GM23338 (cell line): ENCODE measurements at places on chromosomes 12 and 14. TPM values are rescaled to one million over a fixed set of nuclear protein-coding genes. Genes with fewer than 3 reads are reported as not detected.

Gene CFAP54
- 0.30 and 0.76 TPM in 2 replicates for polyA plus RNA-seq

Gene SMCO2
- polyA plus RNA-seq: 0.24 and 0.86 TPM in 2 replicates

Gene TM9SF1
- 10.7 and 12.6 TPM in 2 replicates for polyA plus RNA-seq

Gene FLRT2
- 3.8 and 4.3 TPM in 2 replicates for polyA plus RNA-seq

Gene EIF2S3B
- polyA plus RNA-seq: 0.24 and 0.56 TPM in 2 replicates

Gene FAM186B
- 0.21 and 0.31 TPM in 2 replicates for polyA plus RNA-seq

DNA sequence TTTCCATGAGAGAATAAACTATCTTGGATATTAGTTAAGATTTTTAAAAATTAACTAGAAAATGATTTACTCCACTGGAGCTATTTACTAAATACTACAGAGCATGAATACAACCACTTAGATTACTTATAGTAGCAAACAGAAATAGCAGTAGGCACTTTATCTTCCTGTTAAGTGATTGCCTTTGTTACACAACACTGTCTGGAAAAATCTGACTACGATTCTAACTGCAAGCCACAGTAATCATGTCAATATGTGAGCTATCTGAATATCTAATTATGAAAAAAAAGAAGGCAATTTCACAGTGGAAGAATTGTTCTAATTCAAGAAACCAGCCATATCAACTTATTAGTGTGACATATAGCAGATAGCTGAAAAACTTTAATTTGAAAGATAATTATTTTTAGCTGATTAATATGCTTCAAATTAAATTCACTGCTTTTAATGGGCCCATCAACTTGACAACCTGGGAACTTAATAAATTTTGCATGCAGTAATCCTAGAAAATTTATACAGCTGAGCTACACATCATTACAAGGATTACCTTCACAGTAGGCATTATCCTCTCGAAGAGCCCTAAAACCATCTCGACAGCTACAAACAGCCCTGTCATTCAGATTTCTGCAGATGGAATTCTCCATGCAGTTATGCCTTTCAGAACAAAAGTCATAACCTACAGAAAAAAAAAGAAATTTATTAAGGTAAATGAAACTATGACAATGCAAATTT lies 172.8 kb downstream of the NELL2 start:
- no peak for DNase-seq

DNA sequence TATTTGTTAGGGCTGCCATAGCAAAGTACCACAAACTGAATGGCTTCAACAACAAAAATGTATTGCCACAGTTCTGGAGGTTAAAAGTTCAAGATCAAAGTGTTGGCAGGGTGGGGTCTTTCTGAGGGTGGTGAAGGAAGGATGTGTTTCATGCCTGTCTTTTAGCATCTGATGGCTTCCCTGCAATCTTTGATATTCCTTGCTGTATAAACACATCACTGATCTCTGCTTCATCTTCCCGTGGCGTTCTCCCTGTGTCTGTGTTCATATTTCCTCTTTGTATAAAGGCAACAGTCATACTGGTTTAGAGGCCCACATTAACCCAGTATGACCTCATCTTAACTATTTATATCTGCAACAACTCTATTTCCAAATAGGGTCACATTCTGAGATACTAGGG lies 167.5 kb downstream of the BTG1 start:
- DNase-seq: no peak

GRCh38 chr14:55126932-55127459 lies 2.1 kb upstream of the LGALS3 start:
- DNase-seq: no peak

DNA sequence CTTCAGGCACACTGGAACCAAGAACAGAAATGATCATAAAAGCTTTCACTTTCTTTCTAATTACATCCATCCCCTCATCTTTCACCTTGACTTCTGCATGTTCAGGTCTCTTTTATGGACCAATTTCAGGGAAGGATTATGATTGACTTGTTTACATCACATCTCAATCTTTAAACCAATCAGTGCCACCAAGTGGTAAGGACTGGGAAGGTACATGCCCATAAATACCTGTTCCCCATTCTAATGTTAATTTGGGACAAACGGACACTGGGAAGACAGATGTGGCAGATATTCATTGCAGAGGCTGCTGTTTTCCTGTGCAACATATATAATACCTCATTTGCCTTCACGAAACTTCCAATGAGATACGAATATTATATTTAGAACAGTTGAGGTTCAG lies 978.1 kb downstream of the GALC start:
- DNase-seq: peak; percentile 13

- DNase-seq: peak; percentile 81
Measured at GRCh38 chr12:76820888-76821482, 57.1 kb downstream of the ZDHHC17 start.

GRCh38 chr12:93571365-93571924 lies 1.0 kb upstream of the SOCS2 start:
- DNase-seq: peak; percentile 85

- no peak for DNase-seq
Measured at GRCh38 chr14:71289536-71289935, 382.3 kb downstream of the PCNX1 start.

- no peak for DNase-seq
Measured at GRCh38 chr12:77599782-77600467, 230.8 kb upstream of the NAV3 start.

GRCh38 chr12:63753743-63754142 lies 26.0 kb upstream of the RXYLT1 start:
- DNase-seq: peak; percentile 34

GRCh38 chr14:65962952-65963351 lies 523.2 kb upstream of the CCDC196 start:
- no peak for DNase-seq

GRCh38 chr14:95329941-95330340 lies 10.2 kb upstream of the CLMN start:
- no peak for DNase-seq

DNA sequence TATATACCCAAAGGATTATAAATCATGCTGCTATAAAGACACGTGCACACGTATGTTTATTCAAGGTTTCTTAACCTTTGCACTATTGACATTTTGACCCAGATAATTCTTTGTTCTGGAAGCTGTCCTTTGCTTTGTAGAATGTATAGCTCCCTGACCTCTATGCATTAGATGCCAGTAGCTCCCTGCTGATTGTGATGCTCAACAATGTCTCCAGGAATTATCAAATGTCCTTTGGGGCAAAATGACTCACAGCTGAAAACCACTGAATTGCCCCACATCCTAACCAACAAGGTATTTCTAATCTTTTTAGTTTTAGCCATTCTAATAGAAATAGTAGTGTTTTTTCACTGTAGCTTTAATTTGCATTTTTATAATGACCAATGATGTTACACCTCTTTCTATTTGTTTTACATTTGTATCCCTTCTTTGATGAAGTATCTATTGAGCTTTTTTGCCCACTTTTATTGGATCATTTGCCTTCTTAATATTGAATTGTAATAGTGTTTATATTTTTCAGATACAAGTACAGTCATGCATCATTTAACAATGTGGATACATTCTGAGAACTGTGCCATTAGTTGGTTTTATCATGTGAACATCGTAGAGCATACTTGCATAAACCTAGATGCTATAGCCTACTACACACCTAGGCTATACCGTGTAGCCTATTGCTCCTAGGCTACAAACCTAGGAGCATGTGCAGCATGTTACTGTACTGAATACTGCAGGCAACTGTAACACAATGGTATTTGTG lies 10.4 kb upstream of the NOPCHAP1 start:
- DNase-seq: no peak

DNA sequence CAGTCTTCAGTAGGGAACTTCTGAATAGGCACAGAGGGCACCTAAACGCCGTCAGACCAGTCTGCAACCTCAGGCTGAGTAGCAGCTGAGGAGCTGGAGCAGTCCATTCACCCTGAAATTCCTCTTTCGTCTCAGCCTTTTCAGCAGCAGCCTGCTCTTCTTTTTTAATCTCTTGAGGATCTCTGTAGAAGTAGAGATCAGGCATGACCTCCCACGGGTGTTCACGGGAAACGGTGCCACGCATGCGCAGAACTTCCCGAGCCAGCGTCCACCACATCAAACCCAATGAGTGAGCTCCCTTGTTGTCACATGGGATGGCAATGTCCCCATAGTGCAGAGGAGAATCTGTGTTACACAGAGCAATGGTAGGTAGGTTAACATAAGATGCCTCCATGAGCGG lies 11.1 kb upstream of the MARK3 start:
- no peak for DNase-seq

GRCh38 chr12:26935636-26936378 lies 2.0 kb downstream of the INTS13 start:
- no peak for DNase-seq
